ENCODE measurements at places on chromosomes 12 and 14.

DNA sequence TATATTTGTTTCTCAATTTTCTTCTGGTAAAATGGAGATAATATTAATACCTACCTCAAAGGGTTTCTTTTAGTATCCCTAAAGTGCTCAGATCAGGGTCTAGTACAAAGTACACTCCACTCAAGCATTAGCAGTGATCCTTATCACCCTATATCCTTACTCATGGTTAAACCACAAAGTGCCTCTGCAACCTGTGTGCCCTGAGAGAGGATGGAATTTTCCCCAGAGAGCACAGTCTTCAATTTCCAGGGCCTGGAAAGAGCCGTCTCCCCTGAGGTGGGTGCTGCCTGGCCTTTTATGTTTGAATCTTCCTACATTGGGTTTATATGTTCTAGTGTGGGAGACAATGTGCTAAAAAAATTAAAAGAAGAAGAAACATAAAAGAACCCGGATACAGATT lies 183.1 kb upstream of the FBXO33 start:
- no peak for DNase-seq

DNA sequence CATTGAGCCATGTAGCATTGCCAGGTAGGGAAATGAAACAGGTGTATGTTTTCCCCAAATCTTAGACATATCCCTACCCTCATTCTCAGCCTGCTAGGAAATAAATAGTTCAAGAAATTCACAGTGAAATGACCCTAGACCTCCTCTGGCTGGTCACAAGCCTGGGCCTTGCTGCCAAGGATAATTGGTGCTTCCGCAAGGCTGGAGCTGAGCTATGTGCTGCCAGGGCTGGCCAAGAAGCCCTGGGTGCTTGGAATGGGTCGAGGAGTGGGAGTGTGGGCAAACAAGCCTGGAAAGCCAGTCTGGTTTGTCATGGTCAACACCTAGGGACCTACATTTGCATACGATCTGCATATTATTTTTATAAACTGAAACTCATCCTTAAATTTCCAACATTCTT lies 31.3 kb upstream of the SLC10A1 start:
- no peak for DNase-seq

- DNase-seq = no peak
Measured at GRCh38 chr14:66487164-66487563, 993 bp downstream of the CCDC196 start.

DNA sequence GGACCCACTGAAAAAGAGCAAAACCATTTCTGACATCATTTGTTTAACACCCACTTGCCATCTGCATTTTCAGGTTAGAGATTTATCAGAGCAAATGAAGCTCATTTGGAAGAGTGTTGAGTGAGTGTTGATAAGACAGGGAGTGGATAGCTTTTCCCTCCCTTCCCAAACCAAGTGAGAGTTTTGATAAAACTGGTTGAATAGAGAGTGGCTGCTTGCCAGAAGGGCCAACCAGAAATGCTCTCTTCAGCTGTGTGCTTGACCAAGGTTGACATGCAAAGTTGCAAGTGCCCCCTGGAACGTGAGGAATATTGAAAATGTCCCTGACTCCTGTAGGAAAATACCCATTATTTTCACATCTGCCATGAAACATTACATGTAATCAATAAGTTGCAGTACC lies 1487.0 kb upstream of the FLRT2 start:
- DNase-seq = no peak

DNA sequence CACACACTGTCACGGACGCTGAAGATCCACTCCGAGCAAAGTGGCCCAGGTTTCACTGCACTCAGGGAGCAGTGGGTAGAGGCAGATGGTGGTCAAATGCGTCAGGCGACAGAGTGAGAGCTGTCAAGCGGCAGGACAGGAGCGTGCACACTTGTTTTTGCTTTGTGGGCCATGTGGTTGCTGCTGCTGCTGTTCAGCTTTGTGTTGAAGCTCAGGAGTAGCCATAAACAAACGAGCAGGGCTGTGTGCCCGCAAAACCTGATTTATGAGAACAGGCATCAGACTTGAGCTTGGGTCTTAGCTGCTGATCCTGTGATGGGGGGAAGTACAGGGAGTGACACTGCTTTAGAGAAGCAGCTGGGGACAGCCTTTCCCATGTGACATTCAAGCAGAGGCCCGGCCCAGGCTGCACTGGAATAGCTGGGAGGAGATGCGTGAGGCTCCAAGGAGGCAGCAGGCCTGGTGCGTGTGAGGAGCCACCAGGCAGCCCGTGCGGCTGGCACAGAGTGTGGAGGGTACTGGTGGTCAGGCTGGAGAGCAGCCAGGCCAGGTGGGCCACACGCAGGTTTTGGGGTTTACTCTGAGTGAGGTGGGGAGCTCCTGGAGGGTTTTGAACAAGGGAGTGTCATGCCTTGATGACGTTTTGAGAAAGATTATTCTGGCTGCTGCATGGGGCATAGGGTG lies 31.1 kb upstream of the ASPG start:
- DNase-seq = no peak

- no peak for DNase-seq
Measured at GRCh38 chr12:43097471-43097870, 454.5 kb downstream of the ADAMTS20 start.

DNA sequence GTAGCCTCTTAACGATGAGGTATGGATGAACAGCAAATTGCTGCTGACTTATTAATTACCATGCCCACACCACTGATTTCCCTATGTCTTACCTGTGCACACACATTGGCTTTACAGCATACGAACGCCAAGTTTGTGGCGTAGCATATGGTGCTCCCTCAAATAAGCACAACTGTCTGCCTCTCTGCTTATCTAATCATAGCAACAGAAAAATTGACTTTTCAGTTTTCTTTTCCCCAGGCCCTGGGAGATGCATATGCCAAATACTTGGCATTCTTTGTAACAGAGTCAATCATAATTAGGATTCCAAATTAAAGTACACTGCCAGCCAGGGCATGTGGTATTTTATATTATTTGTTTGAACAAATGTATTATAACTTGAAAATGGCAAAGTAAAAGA lies 625.5 kb downstream of the DIO2 start:
- DNase-seq = no peak

GRCh38 chr12:27305673-27306456 lies 26.8 kb upstream of the BMAL2 start:
- no peak for DNase-seq

DNA sequence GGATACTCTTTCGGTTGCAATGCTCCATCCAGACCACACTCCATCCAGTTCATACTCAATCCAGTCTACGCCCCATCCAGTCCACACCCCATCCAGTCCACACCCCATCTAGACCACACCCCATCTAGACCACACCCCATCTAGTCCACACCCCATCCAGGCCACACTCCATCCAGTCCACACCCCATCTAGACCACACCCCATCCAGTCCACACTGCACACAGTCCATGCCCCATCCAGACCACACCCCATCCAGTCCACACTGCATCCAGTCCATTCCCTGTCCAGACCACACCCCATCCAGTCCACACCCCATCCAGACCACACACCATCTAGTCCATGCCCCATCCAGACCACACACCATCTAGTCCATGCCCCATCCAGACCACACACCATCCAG lies 116.0 kb upstream of the RTL1 start:
- DNase-seq = no peak

DNA sequence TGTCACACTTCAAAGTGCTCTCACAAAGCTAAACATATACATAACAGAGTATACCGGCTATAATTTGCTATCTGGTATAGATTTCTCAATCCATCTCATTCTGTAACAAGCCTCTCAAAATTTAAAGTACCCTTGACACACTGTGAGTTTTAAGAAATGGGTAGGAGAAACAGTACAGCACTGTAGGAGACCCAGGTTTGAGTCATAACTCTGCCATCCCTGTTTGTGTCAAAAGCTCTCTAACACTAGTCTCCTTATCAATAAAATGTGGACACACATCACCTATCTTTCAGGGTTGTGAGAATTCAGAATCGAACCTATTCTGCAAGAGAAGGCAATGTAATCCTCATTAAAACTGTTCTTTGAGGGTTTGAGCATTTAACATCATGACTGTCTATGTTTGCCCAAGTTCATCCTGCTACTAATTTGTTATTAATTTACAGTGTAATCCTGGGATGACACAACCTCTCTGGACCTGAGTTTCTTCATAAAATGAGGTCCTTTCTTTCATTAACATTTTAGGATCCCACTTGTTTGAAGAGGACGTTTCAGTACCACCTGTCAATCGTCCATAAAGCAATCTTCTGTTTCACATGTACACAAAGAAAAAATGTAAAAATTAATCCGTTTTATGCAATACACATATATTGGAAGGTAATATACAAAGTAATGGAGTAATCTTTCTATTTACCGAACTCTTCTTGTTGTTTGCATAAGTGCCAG lies 12.1 kb downstream of the SPTSSA start:
- DNase-seq = no peak

- DNase-seq = no peak
Measured at GRCh38 chr12:78118486-78118885, 287.8 kb downstream of the NAV3 start.

DNA sequence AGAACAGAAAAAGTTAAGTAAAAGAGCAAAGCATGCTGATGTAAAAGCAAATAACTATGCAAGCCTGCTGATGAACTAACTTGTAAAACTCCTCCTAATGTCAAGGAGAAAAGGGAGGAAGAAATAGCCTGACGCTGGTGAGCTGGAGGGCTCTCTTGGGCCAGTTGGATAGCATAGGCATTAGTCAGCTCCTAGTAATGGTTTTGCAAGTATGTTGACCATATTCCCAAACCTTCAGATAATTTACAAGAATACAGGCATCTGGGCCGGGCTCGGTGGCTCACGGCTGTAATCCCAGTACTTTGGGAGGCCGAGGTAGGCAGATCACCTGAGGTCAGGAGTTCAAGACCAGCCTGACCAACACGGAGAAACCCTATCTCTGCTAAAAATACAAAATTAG lies 871.4 kb downstream of the C12orf50 start:
- DNase-seq = no peak

- no peak for DNase-seq
Measured at GRCh38 chr14:101191101-101191720, 287.7 kb upstream of the RTL1 start.

DNA sequence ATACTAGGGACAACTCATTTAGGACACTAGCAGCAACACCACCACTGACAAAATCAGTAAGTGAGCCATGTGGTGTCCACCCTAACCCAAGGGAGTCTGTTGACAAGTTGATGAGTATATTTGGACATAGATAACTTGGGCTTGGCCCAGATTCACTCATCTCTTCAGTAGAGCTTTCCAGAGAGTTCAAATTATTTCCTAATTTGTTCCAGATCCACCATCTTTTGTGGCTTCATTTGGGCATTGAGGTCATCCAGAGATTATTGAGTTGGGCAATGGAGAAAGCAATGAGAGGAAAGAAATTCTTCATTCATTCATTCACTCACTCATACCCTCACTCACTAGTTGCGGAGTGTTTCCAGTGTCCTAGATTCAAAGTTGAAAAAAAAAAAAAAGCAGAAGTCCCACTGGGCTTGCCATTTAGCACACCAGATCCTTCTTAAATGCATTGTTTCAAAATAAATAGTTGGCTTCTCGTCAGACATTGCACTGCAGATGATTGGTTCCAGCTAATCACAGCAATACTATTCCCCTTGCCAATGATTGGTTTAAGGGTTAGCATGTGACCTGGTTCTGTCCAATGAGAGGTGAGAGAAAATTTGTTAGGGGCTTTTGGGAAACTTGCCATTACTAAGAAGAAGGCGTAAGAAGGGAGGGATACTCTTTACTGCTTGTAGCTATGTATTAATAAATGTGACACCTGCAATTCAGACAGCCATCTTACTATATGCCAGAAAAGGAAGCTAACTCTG lies 31.8 kb upstream of the WSCD2 start:
- no peak for DNase-seq

GRCh38 chr14:61113561-61114225 lies 132.6 kb downstream of the SLC38A6 start:
- no peak for DNase-seq

- no peak for DNase-seq
Measured at GRCh38 chr12:65306366-65307168, 28.1 kb downstream of the MSRB3 start.

DNA sequence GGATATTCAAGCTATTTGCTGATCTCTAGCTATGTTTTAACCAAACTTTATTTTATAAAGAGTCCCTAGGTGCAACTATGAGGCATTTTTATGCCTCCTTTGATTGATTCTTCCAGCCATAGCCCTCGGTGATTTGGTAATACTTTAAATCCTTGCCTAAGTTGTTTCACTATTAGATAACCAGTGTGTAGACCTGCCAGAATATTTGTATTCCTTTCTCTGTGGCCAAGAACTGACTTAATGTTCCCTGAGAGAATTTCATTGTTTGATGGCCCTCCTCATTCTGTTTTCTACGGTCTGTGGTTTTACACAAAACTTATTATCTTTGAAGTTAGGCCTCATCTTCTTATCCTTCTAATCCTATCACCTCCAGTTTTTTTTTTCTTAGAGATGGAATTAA lies 109.7 kb upstream of the MDGA2 start:
- no peak for DNase-seq

DNA sequence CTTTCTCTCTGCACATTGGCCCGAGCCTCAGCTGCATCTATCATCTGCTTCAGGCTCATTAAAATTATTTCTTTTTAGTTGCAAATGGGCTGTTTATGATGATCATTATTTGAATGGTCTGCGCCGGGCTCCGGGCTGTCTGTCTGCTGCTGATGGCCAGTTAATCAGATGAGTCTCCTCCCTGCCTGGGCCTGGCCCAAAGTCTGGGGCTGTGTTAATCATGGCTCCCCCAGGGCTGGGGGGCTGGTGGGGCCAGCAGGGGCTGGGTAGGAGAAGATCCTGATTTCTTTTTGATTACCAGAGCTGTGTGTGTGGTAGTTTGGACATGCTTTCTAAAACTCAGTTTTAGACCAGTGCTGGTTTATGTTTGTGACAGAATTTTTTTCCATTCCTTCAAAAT lies 159.1 kb downstream of the PHETA1 start:
- no peak for DNase-seq

GRCh38 chr12:110582276-110583136 lies 612 bp downstream of the PPTC7 start:
- DNase-seq = peak; percentile 57

DNA sequence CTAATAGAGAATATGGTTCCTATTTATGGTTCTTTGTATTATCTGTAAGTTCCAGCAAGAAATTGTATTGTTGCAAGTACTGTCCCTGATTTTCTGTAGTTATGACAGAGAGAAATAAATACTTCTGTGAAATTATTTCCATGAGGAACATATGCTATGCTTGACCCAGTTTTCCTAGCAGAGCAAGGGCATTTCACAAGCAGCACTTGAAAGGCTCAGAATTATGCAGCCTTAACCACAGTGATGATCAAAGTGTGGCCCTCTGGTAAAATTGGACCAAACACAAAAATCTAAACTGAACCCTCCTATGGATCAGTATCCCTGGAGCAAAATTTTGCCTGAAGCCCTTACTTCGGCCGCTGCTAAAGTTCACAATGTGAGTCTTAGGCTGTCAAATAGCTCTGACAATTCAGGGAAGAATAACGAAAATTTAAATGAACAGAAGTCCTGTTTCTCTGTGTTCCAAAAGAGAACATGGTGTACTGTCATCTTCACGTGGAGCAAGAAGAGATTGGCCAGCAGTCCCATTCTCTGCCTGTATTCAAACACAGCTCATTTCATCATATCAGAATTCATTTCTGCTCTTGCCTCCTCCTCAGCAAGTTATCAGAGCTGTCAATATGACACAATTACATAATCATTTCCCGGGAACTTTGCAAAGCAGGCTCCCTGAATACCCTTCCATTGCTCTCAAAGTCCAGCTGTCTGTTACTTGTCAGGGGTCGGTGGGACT lies 471.9 kb downstream of the RPS29 start:
- no peak for DNase-seq

GRCh38 chr14:74263921-74264320 lies 24.7 kb downstream of the VSX2 start:
- no peak for DNase-seq

- no peak for DNase-seq
Measured at GRCh38 chr14:64841772-64842750, 37.6 kb downstream of the SPTB start.

Data from activated naive CD4-positive, alpha-beta T cell (primary cell).